ENCODE measurements at places on chromosomes 16 and 17. TPM values are rescaled to one million over a fixed set of nuclear protein-coding genes. Genes with fewer than 3 reads are reported as not detected.

GRCh38 chr17:306536-307294 is 45.9 kb downstream of the RPH3AL start:
- DNase-seq, result no peak

Gene OR3A2
- not detected for total RNA-seq

Gene ZSCAN10
- not detected for total RNA-seq

Gene AGRP
- total RNA-seq, result not detected

- DNase-seq, result no peak
Observed at GRCh38 chr17:20008242-20009051, 712 bp upstream of the SPECC1 start.

Gene KRTAP4-6
- total RNA-seq, result not detected

Measured in lower leg skin (tissue), 4 donors.